T follicular helper cell (primary cell): ENCODE measurements at places on chromosomes 11 and 22.
A peak's percentile ranks its signal among the peaks of the same experiment; 100 is the strongest.

DNA sequence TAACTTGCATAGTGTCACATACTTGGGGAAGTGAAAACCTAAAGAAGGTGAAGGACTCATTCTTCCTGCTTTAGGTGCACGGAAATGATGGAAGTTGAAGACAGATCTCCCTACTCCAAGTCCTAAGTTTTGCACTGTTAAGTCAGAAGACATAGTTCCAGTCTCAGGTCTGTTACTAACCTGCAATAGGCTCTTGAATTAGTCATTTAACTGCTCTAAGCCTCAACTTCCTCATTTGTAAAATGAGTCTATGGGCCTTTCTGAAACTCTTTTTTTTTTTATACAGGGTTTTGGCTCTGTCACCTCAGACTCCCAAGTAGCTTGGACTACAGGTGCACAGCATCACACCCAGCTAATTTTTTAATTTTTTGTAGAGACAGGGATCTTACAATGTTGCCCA, 30.8 kb upstream of the POU2AF1 start:
- no peak for DNase-seq

GRCh38 chr11:128299132-128299726, 288.1 kb downstream of the ETS1 start:
- DNase-seq, result no peak

- no peak for DNase-seq
Observed at GRCh38 chr11:77039491-77040400, 5.5 kb downstream of the B3GNT6 start.

- no peak for DNase-seq
Observed at GRCh38 chr11:65141896-65142494, 7.7 kb upstream of the SYVN1 start.

GRCh38 chr11:67351275-67352005, 1.9 kb downstream of the POLD4 start:
- peak; percentile 52 for DNase-seq
